ENCODE measurements at places on chromosomes 2 and 18.

GRCh38 chr2:34368304-34368703 lies 769.2 kb upstream of the FAM98A start:
- DNase-seq = no peak

GRCh38 chr2:183214680-183215079 lies 90.4 kb downstream of the NUP35 start:
- DNase-seq = no peak

GRCh38 chr18:13443552-13443951 lies 225.0 kb downstream of the LDLRAD4 start:
- DNase-seq = no peak

DNA sequence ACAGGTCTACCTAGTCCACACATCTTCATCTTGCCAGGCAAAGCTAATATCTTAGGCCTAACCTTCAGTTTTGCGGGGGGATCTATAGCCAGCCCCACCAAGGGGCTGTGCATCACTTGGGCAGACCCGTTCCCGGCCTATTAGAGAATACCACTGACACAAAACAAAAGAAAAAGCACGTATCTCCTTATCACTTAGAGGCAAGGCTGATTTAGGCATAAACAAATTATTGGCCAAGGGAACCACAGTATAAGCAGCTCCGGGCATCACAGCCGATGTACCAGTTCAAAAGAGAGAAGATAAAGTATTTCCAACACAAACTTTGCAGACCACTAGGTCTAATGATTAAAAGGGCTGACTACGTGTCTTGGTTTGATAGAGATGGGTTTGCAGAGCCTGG lies 248.0 kb downstream of the TCF4 start:
- no peak for DNase-seq

- DNase-seq = no peak
Observed at GRCh38 chr18:62702259-62702658, 13.1 kb upstream of the PHLPP1 start.

- DNase-seq = no peak
Observed at GRCh38 chr2:41314511-41315070, 733.2 kb upstream of the PKDCC start.

DNA sequence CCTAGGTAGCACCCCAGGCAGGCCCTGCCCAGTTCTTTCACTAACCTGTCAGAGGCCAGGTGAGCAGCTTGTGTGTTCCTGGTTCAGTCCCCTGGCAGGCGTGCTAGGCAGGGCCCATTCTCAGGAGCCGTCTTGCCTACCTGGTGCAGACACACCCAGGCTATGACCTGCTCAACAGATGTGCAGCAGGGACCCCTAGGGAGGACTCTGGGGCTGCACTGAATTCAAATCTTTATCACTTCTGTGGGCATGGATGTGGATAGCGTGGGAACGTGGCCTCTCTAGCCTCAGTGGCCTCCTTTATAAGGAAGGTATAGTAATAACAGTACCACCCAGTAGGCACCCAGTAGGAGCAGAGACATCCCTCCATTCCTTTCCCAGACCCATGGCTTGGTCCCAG lies 48.4 kb downstream of the PLEKHB2 start:
- no peak for DNase-seq

DNA sequence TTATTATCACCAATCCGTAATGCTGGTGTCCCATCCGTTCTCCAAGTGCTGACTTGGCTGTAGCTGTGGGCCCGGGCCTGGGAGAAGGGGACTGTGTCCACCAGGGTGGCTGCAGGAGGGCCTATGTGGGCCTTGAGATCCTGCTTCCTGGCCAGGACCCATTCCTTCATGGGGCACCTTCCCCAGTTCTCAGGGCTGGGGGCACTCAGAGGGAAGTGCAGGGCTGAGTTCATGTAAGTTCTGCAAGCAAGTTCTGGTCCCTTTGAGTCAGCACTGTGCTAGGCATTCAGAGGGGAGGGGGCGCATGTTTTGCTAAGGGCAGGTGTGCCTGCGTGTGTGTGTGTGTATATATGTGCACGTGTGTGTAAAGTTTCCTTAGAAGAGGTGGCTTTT lies 94.0 kb downstream of the GLI2 start:
- DNase-seq = no peak

DNA sequence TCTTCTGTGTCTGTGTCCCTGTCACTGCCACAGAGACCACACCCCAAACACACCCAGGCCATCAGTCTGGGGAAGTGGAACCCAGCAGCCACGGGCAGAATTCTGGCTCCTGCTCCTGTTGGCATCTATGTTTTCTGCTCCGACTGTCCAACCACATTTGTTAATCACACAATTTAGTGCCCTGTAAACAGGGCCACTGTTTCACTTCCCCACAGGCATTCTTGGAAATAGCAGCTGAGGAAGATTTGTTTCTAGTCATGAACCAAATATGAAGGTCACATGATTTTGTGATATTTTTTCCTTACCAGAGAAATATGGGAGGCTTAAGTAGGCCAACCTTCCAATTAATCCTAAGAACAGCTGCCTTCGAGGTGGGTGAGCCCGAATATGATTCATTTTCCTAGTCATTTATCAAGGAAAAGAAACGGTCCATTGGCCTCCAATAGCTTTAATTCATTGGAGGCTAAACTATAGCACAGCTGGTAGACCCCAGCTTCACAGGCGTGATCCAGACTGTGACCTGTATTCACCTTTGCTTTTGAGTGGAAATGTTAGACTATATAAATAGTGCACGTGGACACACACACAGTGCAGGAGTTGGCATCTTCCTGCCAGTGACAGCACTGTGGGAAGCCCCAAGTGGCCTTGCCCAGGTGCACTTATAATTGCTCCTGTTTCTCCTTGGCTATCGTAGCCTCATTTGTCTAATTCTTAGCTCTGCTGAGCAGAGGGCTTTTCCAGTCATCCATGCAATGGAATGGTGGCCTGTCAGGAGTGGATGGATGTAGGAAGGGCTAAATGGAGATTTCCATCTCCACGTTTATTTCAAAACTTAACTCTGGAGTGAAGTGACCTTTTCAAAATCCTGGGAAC lies 267.9 kb downstream of the LPIN1 start:
- DNase-seq = peak; percentile 35
